ENCODE measurements at places on chromosomes 7 and 10. TPM values are rescaled to one million over a fixed set of nuclear protein-coding genes. Genes with fewer than 3 reads are reported as not detected.

DNA sequence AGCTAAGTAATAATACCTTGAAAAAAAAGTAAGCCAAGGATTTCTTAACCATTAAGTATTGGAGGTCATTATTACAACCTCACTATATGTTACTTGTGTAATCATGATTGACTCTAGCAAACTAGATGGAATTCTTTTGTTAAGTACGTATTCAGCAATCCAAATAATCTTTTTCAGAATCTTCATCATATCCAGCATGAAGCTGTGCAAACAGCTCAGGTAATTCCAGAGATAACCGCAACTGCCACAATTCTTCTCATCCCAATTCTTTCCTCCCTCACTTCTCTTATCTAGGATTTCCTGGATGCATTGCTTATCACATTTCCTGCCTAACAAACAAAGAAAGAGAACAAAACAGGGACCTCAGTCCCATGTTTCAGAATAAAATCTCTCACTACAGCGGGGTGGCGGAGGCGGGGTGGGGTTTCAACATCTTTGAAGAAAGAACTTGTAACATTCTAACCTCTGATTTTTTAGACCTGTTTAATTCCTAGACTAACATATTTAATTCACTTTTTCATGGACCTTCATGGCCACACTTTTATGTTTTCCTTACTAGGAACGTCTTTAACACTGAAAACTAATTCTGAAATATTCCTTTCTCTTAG lies 156.5 kb downstream of the POM121L12 start:
- DNase-seq = no peak

DNA sequence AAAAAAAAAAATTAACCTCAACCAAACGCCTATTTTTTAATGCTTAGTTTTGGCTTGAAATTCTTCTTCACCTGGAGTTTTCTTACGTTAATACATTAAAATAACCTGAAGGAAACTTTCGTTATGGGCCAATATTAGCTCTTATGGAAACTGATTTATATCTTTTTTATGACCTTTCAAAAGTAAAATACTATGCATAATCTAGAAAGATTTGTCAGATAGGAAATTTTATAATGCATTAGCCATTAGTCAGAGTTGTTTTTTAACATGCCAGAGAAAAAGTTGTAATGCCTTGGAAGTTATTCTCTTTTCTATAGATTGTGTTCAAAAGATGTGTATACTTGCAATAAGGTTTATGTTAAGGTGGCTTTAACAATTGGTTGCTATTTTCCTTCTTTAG lies 34.3 kb upstream of the ARL4A start:
- no peak for DNase-seq

DNA sequence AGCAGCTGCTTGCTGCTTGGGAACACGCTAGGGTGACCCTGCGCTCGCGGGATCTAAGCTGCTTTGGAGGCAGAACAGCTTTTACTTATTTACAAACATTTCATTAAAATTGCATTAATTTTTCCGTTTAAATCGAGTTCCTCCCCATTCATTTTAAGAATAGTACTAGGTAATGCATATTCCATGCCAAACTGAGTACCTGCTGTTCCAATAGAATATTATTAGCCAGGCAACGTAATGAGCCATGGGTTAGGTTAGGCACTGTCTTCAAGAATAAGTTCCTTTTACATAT lies 860 bp downstream of the EXOC6 start:
- peak; percentile 23 for DNase-seq

DNA sequence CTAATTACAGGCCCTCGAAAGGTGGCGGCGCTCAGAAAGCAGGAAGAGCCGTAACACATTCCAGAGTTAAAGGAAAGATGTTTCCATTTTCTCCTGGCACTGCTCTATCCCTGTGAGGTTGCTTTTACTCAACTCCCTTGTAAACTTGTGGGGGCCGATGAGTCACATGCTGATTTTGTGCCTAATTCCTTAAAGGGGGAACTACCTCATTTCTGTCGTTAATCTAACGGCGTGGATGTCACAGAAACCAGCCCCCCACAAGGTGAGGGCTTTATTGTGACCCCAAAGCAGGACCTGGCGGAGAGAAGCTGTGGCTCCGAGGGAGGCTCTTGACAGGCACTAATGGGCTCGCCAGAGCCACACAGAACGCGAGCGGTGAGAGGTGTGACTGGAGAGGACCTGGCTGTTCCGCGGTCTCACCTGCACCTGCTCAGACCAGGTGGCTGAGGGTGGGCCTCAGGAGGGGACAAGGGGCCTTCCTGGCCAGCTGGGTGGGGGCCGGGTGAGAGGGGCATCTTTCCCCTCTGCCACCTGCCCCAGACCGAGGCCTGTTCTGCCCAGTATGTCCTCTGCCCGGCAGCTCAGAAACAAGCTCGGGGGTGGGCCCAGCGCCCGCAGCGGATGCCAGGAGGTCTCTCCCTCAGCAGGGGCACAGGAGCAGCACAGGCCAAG lies 50.9 kb downstream of the CALML3 start:
- DNase-seq = peak; percentile 72

GRCh38 chr10:117352724-117353123 lies 22.5 kb downstream of the PDZD8 start:
- no peak for DNase-seq

- DNase-seq = no peak
These were observed 7.9 kb upstream of the UPF2 start for GRCh38 chr10:12050528-12050927.

DNA sequence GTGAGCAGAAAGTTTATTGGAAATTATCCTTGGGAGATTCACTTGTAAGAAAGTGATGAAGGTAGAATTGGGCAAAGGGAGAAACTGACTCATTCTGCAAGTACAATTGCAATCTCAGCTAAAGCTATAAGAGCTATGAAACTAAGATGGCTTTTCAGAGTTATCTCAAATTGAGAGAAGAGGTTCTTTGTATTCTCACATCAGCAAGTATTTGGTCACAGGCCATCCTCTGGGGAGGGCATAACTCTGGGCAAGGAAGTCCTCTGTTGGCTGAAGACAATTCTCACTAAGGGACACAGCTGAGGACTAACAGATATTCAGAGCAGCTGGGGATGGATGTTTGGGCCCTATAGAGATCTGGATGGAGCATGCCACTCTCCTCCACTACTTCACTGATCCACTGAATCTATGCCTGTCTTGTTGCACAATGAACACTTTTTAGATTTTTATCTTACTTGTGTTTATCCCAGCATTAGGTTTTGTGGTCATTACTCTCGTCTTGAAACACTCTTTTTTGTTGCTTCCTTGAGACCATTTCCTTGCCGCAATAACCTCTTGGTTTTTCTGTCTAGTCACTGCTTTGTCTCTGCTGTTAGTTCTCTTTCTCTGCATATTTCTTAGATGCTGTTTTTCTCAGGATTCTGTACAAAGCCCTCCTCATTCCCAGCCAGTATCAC lies 115.1 kb downstream of the GNAI1 start:
- no peak for DNase-seq

- no peak for DNase-seq
These were observed 363.4 kb upstream of the MKI67 start for GRCh38 chr10:128489324-128490247.

DNA sequence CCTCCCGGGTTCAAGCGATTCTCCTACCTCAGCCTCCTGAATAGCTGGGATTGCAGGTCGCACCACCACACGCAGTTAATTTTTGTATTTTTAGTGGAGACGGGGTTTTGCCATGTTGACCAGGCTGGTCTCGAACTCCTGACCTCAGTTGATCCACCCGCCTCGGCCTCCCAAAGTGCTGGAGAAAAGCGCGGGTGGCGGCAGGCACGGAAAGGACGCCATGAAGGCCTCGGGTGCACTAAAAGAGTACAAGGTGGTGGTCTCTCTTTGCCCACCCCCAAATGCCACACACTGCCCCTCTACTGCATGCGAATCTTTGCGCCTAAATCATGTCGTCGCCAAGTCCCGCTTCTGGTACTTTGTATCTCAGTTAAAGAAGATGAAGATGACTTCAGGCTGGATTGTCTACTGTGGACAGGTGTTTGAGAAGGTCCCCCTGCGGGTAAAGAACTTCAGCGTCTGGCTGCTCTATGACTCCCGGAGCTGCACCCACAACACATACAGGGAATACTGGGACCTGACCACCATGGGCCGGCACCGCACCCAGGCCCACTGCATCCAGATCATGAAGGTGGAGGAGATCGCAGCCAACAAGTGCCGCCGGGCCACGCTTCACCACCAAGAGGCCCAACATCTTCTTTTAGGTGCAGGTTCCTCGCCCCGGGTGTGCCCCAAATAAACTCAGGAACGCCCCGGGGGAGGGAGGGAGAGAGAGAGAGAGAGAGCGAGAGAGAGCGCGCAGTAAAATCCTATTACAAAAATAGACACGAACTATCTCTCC lies 161.7 kb downstream of the HECW1 start:
- no peak for DNase-seq

DNA sequence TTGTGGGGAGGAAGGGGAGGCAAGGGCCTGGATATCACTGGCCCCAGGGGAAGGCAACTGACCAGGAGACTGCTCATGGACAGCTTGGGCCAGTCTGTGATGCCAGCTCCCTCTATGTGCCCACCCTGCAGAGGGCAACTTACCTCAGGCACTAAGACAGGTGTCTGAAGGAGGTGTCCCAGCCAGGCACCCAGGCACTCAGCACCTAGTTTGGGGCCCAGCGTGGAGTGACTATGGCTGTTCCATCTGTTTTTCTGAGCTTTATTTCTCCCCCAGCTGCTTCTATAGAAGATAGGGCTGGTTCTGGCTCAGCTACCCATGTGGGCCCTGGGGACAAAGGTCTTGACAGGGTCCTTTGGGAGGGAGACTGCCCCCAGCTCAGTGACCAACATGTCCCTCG lies 150.6 kb upstream of the PCBD1 start:
- DNase-seq = no peak

GRCh38 chr10:52136921-52137320 lies 177.2 kb upstream of the DKK1 start:
- no peak for DNase-seq

DNA sequence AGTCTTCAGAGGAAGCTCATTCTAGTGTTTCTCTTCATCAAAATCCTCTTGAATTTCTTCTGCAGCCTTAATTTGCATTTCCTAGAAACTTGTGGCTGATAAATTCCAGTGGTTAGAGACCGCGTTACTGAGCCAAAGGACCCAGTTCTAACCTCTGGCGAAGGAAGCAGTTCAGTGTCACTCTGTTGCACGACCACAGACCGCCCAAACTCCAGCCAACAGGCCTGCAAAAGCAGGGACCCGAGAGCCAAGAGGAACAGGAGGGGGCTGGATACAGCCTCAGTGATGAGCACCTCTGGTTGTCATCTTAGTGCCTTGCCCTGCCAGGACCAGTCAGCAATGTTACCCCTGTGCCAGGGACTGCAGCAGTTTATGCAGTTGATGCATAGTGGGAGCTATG lies 70.0 kb downstream of the AFAP1L2 start:
- no peak for DNase-seq

- no peak for DNase-seq
These were observed 104.9 kb upstream of the YAE1 start for GRCh38 chr7:39461263-39461820.

- peak; percentile 42 for DNase-seq
These were observed 454.4 kb downstream of the AUTS2 start for GRCh38 chr7:70052691-70053090.

DNA sequence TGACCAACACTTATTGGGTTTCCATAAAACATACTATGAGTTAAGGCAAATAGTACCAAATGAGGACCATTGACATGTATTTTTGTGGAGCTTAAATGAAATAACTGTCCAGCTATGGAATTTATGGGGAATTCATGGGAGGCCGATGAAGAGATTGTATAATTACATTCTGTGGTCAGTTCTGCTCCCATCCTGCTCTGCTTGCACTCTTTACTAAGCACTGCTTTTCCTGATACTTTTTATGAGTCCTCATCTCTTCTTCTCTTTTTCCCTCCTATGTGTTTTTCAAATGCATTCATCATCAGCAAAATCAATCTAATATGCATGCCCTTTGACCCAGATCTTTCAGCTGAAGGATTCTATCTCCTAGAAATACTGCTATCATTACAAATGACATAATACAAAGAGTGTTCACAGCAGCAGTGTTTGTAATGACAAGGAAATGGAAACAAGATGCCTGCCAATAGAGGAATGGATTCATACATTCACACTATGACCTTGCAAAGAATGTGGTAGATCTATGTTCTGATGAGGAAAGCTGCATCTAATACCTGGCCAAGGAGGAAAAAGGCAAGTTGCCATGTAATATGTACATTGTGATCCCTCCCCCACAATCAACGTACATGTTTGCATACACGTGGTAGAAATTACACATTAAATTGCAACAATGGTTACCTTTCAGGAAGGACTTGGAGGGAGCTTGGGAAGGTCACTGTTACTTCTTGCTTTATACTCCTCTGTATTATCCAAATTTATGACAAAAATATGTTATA lies 73.9 kb downstream of the PCGF5 start:
- no peak for DNase-seq

DNA sequence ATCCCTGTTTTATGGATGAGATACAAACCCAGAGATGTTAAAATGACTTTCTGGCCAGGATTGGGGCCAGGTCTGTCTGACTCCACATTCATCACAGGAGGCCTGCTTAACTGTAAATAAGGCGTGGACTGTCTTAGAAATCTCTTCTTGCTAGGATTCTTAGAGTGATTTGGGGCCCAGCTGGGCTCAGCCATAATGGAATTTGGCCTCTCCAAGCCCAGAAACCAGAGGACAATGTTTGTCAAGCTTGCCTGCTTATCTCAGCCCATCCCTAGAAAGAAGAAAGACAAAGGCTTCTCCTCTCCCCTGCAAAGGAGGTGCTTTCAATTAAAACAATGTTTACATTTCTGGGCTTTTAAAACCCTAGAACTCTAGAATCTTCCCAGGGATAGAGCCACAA lies 2.9 kb downstream of the HABP2 start:
- no peak for DNase-seq

DNA sequence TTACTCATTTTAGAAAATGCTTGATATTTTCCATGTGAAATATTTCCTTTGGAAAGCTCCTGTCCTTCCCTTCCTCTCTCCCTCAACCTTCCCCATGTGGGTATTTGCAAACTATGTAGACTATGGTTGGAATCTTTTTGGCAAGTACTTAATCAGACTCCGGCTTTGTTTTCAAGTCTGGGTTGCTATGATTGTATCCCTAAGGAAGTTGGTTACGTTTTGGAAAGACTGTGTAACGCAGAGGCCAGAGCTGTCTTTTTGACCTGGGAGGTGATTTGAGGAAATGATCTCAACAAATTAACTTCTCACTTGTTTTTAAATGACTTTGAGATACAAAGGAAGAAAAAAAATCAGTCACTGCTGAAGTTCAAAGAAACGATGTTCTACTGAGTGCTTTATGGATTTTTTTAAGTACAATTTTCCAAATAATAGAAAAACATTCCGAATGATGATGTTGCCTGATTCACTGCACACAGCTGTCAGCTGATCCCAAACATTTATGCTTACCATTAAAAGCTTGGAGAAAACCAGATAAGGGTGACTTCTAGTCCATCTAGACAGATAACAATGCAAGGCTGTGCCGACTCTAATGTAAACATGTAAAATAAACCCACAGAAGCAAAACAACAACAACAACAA lies 145.5 kb upstream of the CELF2 start:
- peak; percentile 99 for DNase-seq

- DNase-seq = no peak
These were observed 97.0 kb upstream of the DDC start for GRCh38 chr7:50662041-50662694.

The DLG5 gene
- 42.7 TPM for total RNA-seq

The LMTK2 gene
- 10.8 TPM for total RNA-seq

The CAPZA2 gene
- 174 TPM for total RNA-seq

The KIAA1217 gene
- total RNA-seq = 12.5 TPM

The TAS2R41 gene
- not detected for total RNA-seq

The LIPJ gene
- total RNA-seq = 0.09 TPM

The MKI67 gene
- 38.7 TPM for total RNA-seq

The FFAR4 gene
- total RNA-seq = not detected

The VPS37D gene
- 1.9 TPM for total RNA-seq

The ATOH7 gene
- not detected for total RNA-seq

The LDB1 gene
- 35.6 TPM for total RNA-seq

The HOXA5 gene
- 2.4 TPM for total RNA-seq

The CALD1 gene
- total RNA-seq = 686 TPM

The NPTX2 gene
- total RNA-seq = 2.5 TPM
